Muscle of arm (tissue), 14 donors: ENCODE measurements at places on chromosomes 3 and 15.
A peak's percentile ranks its signal among the peaks of the same experiment; 100 is the strongest.

- DNase-seq = no peak
These were observed 20.6 kb upstream of the TMC3 start for GRCh38 chr15:81394603-81395002.

DNA sequence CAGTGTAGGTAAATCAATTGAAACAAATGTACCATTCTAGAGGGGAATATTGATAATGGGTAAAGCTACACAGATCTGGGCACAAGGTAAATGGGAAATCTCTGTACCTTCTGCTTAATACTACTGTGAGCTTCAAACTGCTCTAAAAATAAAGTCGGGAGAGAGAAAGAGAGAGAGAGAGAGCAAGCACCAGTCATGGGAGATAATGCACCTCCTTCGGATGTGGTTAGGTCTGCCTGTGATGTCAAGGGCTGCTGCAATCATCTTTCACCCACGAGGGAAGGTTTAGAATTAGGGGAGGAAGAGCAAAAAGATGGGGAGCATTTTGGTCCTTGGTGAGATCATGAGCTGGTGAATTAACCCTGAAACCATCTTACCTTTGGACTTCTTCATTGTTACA is 219.1 kb downstream of the ZNF385D start:
- no peak for DNase-seq

DNA sequence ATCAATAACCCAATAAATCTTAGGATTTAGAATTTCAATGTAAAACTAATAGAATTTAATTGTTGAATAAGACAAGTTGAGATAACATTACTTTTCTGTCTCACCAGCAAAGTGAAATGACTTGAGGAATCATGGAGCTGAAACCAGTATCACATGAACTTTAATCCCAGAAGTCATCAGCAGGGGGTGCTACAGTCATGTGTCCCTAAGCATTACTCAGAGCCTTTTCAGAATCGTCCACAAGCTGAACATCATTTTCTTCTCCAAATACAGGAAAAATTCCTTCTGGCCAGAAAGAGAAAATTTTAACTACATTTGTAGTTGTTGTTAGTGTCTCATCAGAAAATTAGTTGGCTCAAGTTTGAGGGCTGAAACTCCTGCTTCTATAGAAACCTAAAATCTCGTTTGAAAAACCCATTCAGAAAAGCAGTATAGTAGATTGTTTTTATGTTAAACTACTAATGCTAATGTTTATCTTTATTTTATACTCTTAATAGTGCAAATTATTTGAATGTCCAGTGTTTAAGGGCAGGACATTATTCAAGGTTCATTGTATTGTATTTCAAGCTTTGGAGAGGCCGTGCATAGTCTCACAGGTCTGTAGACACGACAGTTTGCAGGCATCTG is 384.1 kb downstream of the PLOD2 start:
- peak; percentile 66 for DNase-seq

GRCh38 chr3:49454898-49455681 is 15.0 kb upstream of the DAG1 start:
- DNase-seq = no peak

GRCh38 chr3:6089780-6090179 is 771.1 kb upstream of the GRM7 start:
- DNase-seq = no peak

GRCh38 chr15:72197460-72198355 is at the start of gene GRAMD2A:
TSS of gene GRAMD2A (minus strand) at chr15:72197787.
- no peak for DNase-seq

DNA sequence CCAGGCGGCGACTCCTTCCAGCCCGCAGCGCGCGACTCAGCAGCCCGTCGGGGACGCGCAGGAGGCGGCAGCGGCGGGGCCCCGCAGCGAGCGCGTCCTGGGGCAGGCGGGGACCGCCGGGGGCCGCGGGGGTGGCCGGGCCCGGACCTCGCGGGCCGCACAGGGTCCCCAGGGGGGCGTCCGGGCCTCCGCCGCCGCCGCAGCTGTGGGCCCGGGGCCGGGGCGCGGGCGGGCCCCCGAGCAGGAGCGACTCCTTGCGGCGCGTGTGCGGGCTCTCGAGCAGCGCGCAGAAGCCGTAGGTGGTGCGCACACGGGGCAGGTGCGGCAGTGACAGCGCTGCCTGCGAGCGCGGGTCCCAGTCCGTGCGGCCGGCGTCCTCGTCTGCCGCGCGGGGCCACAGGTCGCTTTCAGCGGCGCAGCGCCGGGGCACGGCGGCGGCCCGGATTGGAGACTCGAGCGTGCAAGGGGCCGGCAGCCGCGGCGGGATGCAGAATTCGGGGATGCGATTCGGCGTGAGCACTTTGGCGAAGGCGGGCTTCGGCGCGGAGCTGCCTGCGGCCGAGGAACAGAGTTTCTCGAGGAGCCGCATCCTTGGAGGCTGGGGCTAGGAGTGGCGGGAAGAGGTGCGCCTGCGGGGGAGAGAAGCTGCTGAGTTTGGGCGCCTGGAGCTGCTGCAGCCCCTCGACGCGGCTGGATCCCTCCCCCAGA is 535 bp downstream of the C2CD4B start:
- no peak for DNase-seq

GRCh38 chr3:48297111-48297810 is 36.2 kb downstream of the SPINK8 start:
- no peak for DNase-seq

DNA sequence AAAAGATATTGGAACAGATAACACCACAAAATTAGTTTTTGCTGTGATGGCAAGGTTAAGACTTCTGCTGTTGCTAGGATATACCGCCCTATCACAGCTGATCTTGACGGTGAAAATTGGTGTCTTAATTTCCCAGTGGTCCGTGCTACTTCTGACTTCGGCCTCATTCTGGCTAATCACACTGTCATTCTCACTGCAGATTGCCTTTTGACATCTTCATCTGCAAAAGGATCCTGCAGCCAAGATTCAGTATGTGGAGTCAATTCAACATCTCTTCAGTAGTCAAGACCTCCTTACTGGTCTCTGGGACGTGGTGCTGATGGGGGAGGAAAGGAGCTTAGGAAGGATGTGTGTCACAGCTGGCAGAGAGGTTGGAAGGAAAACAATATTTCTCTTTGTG is 438.6 kb downstream of the WDR72 start:
- no peak for DNase-seq

DNA sequence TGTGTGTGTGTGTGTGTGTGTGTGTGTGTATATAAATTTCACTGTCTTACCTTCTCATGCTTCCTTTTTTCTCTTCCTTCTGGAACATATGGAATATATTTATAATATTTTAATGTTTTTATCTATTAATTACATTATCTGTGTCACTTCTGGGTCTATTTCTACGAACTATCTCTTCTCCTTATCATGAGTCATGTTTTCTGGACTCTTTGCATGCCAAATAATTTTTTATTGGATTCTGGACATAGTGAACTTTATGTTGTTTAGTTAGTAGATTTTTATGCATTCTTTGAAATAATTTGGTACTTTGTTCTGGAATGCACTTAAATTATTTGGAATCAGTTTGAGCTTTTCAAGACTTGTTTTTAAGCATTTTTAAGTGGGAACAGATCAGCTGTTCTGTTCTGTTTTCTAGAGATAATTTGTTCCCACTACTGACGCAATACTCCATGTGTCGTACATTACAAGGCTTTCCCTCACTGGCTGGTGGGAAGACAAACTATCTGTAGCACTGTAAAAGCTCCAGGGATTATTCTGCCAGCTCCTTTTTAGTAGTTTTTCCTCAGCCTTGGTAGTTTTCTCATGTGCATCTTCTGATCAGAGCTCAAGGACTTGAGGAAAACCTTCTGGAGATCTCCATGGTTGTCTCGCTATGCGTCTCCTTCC is 302.0 kb downstream of the CLSTN2 start:
- no peak for DNase-seq

- DNase-seq = no peak
These were observed 5.0 kb upstream of the CDV3 start for GRCh38 chr3:133568294-133569014.
